ELF-1 (cell line): ENCODE measurements at places on chromosomes 2 and 18.

DNA sequence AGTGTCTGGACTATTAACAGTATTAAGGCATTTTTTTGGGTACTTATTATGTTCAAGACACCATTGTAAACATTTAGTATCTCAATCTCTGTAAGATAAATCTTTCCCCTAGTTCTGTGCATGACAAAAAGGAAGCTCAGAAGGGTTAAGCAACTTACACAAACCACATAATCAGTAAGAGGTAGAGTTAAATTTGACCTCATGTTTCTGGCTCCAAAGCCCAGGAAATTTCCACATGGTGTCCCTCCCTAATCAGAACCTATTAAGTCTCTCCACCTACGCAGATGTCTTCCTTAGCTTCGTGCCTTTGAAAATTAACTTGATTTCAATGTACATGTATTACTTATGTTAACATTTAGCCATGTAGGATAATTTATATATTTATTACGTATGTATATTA, 2.0 kb downstream of the MFSD6 start:
- DNase-seq, result no peak

- DNase-seq, result peak; percentile 23
Measured at GRCh38 chr2:71503837-71504236, 50.5 kb downstream of the DYSF start.

DNA sequence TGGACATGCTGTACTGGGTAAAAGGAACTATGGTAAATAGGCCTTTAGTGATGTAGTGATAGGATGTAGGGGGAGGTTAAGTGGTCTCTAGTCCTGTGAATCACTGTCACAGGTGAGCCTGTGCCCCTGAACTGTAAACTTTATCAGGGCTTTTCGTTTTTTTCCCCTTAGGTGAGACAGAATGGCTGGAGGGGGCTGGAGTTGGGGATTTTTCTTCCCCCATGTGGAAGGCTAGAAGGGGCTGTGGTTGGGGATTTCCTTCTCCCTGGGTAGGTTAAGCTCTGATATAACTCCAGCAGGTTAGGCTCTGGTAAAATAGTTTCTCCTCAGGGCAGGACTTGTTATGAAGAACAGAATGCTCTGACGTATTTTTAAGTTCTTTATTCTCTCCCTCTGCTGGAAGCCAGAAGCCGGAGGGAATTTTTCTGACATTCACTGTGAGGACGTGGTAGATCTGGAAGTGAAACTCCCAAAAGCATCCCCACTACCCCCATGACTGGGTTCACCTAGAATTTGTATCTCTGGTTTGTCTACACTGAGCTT, 28.5 kb downstream of the PIKFYVE start:
- DNase-seq, result no peak

DNA sequence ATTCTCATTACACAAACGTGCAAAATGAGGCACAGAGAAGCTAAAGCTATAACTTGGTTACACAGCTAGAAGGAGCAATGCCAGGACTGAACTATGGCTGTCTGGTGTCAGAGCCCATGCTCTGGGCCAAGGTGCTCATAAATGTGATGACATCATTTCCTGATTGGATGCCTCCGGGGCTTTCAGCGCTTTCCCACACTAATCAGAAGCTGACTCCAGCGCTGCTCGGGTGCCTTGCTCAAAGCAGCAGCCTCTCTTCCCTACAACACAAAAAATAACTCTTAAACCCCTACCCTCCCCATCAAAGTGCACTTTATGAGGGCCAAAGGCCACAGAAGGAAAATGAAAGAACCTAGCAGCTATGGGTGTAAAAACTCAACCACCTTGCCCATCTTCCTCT, 90.7 kb downstream of the STK39 start:
- DNase-seq, result peak; percentile 80

- DNase-seq, result no peak
Measured at GRCh38 chr2:197057959-197058358, 131.5 kb upstream of the PGAP1 start.

DNA sequence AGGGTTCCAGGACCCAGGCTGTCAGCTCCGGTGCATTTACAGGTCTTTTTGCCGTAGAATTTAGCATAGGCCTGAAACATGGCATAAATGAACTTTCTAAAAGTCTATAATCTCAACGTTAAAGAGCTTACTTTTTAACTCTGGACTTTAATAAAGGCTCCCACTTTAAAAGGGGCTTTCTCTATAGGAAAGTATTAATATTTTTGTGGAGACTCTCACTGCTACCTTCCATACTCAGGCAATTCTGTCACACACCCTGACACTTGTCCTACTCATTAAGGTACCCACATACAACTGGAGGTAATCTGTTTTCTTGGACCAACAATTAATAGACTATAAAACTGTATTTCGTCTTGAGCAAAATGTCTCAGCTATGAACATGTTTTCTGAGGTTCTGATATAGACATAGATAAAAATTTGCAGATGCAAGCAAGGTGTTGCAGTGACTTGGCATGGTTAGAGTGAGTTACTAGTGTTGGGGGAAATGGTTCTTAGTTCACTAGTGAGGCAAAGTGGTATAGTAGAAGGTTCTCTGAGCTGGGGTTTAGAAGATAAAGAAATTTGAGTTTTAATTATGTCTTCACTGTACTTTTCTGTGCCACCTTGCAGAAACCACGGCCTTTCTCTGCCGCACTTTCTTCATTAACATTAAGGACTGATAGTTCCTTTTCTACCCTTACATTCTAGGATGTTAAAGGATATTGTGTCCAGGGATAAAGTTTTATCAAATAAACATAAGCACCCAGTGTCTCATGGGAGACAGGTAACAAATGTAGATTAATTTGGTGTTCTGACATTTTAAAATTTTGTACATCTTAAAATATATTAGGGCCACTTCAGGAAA, 10.8 kb upstream of the NR4A2 start:
- DNase-seq, result no peak

GRCh38 chr2:48419884-48420511, 110.0 kb upstream of the STON1 start:
- DNase-seq, result no peak

GRCh38 chr2:146467425-146467824, 1377.4 kb upstream of the ACVR2A start:
- DNase-seq, result no peak

- DNase-seq, result no peak
Measured at GRCh38 chr2:126368758-126369157, 287.2 kb upstream of the GYPC start.
